Lung (tissue), 17 donors: ENCODE measurements at places on chromosomes 7 and 10. TPM values are rescaled to one million over a fixed set of nuclear protein-coding genes. Genes with fewer than 3 reads are reported as not detected.

DNA sequence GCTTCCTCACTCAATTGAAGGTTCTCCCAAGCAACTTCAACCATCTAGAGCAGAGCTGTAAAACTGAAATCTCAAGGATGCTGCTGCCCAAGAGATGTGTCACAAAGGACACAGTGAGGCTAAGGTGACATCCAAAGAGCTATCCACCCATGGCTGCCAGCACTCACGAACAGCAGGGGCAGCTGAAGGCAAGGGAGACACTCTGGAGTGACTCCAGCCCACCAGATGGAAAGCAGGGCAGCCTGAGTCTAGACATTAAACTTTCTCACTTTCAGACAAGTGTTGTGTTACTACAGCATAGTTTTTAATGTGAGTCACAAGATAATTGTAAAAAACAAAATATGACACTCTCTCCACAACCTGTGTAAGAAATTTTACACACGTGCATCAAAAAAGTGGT is 113.5 kb downstream of the LARP4B start:
- peaks cover 62% of the 10 kb centered on the region for H3K36me3 ChIP-seq
- DNase-seq = no peak
- no peaks in the 10 kb centered on the region for H3K27me3 ChIP-seq
- peaks cover 14% of the 10 kb centered on the region for H3K4me1 ChIP-seq
- no peak overlapping the region for H3K27ac ChIP-seq

DNA sequence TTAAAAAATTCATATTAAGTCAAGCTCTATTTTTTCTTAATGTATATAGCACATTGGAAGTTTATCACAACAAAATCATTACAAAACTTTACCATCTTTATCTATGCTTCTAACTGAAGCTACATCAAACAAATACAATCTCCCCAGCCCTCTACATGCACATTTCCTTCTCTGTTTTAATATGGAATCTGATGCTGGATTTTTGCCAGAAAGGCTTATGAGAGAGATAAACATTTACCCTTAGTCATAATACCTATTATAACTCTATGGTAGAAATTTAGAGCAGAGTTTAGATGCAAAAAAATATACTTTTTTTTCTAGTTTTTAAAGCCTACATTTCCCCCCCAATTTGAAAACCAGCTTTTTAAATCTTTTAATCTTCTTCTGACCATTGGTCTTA is 1198.6 kb downstream of the GATA3 start:
- H3K27ac ChIP-seq = no peak overlapping the region
- no peaks in the 10 kb centered on the region for H3K36me3 ChIP-seq
- H3K27me3 ChIP-seq = no peaks in the 10 kb centered on the region
- H3K4me3 ChIP-seq = no peak overlapping the region

DNA sequence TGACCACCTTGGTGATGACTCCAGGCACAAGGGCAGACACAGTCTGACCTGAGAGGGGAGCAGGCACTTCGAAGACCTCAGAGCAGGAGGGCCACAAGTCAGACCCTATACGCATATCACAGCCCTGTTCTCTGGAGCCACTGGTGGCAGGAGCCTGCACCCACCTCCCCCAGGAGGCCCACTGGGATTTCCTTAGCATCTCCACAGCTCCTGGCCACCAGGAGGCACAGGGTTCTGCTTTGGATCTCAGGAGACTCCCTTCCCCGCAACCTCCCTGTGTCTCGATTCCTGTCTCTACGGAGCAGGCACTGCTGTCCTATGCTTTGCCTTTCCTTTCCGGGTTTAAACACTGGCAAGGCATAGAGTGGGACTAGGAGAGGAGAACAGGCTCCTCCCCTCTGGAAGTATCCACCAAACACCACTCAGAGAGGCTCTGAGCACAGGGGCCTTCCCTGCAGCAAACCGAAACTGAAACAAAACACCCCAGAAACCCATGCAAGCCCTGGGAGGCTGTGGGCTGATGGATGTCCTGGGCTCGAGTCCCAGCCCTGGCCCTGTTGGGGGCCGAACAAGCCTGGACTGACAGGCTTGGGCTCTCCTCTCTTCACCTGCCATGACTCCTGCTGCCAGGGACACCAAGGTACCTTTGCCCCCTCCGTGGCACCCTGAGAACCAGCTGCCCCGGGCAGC is 166.3 kb downstream of the NEURL1 start:
- H3K27ac ChIP-seq = peak overlapping the region; percentile 91
- peak overlapping the region; percentile 80 for H3K4me3 ChIP-seq
- H3K36me3 ChIP-seq = peaks cover 37% of the 10 kb centered on the region

The COL26A1 gene
- total RNA-seq = 4.7 TPM

GRCh38 chr10:61452151-61452651 is 980 bp downstream of the TMEM26 start:
- H3K4me1 ChIP-seq = peaks cover 14% of the 10 kb centered on the region
- no peak overlapping the region for H3K27ac ChIP-seq
- H3K36me3 ChIP-seq = no peaks in the 10 kb centered on the region
- DNase-seq = peak; percentile 68

- no peaks in the 10 kb centered on the region for H3K27me3 ChIP-seq
- no peaks in the 10 kb centered on the region for H3K36me3 ChIP-seq
- no peaks in the 10 kb centered on the region for H3K4me1 ChIP-seq
- peak; percentile 53 for DNase-seq
- H3K27ac ChIP-seq = peak overlapping the region; percentile 24
Observed at GRCh38 chr10:24432478-24433416, 223.8 kb downstream of the KIAA1217 start.

- H3K4me1 ChIP-seq = no peaks in the 10 kb centered on the region
- no peaks in the 10 kb centered on the region for H3K36me3 ChIP-seq
- no peak for DNase-seq
Observed at GRCh38 chr7:16509829-16510228, 16.8 kb upstream of the LRRC72 start.

GRCh38 chr10:75959209-75959608 is 527.8 kb downstream of the LRMDA start:
- H3K27ac ChIP-seq = no peak overlapping the region
- no peaks in the 10 kb centered on the region for H3K27me3 ChIP-seq
- no peak for DNase-seq
- peaks cover 4% of the 10 kb centered on the region for H3K4me1 ChIP-seq
- H3K4me3 ChIP-seq = no peak overlapping the region
- H3K36me3 ChIP-seq = no peaks in the 10 kb centered on the region

The COL13A1 gene
- 6.7 TPM for total RNA-seq

The PURB gene
- 22.5 TPM for total RNA-seq

The SPDYE6 gene
- not detected for total RNA-seq

DNA sequence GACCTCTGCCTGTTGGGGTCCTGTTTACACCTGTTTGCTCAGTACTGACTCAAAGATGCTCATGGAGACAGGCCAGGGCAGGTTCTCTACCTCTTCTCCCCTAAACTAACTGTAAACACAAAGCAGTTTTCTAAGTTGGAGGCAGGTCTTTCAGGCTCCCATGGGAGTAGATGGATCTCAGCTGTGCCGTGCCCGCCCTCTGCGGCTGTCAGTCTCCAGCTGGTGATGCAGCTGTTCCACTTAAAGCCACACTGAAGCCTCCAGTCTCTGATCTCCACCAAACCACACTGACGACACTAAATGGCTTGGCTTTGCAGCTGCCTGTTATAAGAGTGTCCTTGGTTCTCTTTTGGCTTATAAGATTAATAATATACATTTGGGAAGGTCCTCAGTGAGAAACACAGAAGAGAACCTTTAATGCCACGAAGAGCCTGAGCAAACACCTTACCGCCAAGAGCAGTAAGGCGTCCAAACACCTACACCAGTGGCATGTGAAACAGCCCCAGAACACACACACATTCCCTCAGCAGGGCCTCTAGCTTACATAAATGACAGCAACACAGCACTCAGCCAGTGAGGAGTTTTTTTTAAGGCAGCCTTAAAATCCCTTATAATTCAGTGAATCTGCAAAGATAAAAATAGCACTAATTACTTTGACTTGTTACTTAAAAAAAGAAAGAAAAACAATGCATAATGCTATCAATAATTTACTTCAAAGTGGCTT is 60.4 kb upstream of the KCNIP2 start:
- no peaks in the 10 kb centered on the region for H3K4me1 ChIP-seq
- H3K27ac ChIP-seq = no peak overlapping the region
- peaks cover 4% of the 10 kb centered on the region for H3K36me3 ChIP-seq
- H3K4me3 ChIP-seq = no peak overlapping the region

- H3K4me1 ChIP-seq = peaks cover 14% of the 10 kb centered on the region
- H3K36me3 ChIP-seq = no peaks in the 10 kb centered on the region
- DNase-seq = peak; percentile 83
- H3K27me3 ChIP-seq = no peaks in the 10 kb centered on the region
- H3K27ac ChIP-seq = peak overlapping the region; percentile 99
Observed at GRCh38 chr7:39951226-39952194, 1.5 kb downstream of the CDK13 start.

DNA sequence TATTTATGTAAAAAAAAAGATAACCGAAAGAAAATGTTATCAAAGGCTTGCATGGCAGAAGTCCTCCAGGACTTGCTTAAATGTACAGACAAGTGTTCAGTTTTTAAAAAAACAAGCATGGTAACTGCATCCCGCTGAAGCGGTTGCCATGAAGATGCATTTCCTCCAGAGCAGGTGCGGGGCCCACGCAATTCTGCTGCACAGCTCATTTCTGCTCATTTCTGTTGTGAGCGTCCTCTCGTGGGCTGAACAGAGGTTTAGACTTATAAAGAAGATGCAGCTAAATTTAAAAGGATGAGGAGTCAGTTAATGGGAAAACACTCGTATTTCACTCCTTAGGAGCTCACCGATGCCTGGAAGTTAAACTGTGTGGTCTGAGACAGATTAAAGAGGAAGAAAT is 247.6 kb downstream of the DNAJB6 start:
- DNase-seq = no peak
- H3K4me1 ChIP-seq = no peaks in the 10 kb centered on the region
- H3K27ac ChIP-seq = no peak overlapping the region
- no peak overlapping the region for H3K4me3 ChIP-seq
- H3K36me3 ChIP-seq = no peaks in the 10 kb centered on the region
- peaks cover 13% of the 10 kb centered on the region for H3K27me3 ChIP-seq
